Muscle of leg (tissue), 16 donors: ENCODE measurements at places on chromosomes 6 and 20.

GRCh38 chr6:88761237-88762031, 202.0 kb downstream of the RNGTT start:
- no peak overlapping the region for H3K4me3 ChIP-seq
- H3K36me3 ChIP-seq = no peaks in the 10 kb centered on the region
- no peak overlapping the region for H3K27ac ChIP-seq
- DNase-seq = no peak
- H3K27me3 ChIP-seq = no peaks in the 10 kb centered on the region
- no peaks in the 10 kb centered on the region for H3K4me1 ChIP-seq

GRCh38 chr6:145267076-145267867, 468.0 kb downstream of the EPM2A start:
- no peak overlapping the region for H3K4me3 ChIP-seq
- DNase-seq = no peak
- H3K27me3 ChIP-seq = no peaks in the 10 kb centered on the region
- H3K27ac ChIP-seq = no peak overlapping the region
- no peaks in the 10 kb centered on the region for H3K4me1 ChIP-seq

DNA sequence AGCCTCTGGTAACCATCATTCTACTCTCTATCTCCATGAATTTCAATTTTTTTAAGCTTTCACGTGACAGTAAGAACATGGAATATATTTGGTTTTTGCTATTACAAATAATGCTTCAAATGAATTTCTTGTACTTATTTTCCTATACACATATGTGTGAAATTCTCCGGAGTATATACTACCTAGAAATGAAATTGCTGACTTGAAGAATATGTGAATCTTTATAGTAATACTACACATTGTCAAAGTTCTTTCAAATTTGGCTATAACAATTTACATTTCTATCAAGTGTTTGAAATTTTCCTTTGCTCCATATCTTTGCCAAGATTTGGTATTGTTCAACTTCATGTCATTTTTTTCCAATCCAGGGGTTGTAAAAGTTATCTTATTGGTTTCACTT, 11.6 kb upstream of the VGLL2 start:
- no peak overlapping the region for H3K27ac ChIP-seq
- H3K4me1 ChIP-seq = no peaks in the 10 kb centered on the region
- no peak for DNase-seq
- no peaks in the 10 kb centered on the region for H3K27me3 ChIP-seq
- no peak overlapping the region for H3K4me3 ChIP-seq

- no peak overlapping the region for H3K4me3 ChIP-seq
- DNase-seq = peak; percentile 70
- no peaks in the 10 kb centered on the region for H3K36me3 ChIP-seq
- peaks cover 5% of the 10 kb centered on the region for H3K27me3 ChIP-seq
Measured at GRCh38 chr6:33589392-33589730, 9.3 kb upstream of the BAK1 start.

DNA sequence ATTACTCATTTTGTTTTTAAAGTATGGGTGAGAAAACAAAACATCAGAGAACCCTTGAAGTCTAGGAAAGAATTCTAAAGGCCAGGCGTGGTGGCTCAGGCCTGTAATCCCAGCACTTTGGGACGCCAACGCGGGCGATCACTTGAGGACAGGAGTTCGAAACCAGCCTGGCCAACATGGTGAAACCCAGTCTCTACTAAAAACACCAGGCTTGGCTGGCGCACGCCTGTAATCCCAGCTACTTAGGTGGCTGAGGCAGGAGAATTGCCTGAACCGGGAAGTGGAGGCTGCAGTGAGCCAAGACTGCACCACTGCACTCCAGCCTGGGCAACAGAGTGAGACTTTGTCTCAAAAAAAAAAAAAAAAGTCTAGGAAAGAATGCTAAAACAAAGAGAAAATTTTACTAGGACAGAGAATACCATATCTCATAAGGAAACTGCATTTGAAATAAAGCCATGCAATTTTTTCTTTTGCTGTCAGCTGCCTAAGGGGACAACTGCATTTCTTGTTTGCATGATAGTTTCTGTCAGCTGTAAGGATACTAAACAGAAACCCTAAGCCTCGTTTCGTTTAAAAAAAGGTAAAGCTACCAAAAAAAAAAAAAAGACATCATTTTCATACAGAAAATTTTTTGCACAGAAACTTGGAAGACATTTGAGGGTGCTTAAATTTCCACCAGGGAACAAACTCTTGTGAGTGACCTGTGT, 32.1 kb downstream of the SMLR1 start:
- no peak overlapping the region for H3K4me3 ChIP-seq
- H3K36me3 ChIP-seq = peaks cover 36% of the 10 kb centered on the region
- H3K4me1 ChIP-seq = no peaks in the 10 kb centered on the region
- no peak overlapping the region for H3K27ac ChIP-seq
- DNase-seq = no peak
- no peaks in the 10 kb centered on the region for H3K27me3 ChIP-seq

GRCh38 chr6:484086-484745, 92.7 kb downstream of the IRF4 start:
- DNase-seq = no peak
- no peaks in the 10 kb centered on the region for H3K4me1 ChIP-seq
- no peak overlapping the region for H3K27ac ChIP-seq
- H3K4me3 ChIP-seq = no peak overlapping the region
- H3K36me3 ChIP-seq = peaks cover 12% of the 10 kb centered on the region

DNA sequence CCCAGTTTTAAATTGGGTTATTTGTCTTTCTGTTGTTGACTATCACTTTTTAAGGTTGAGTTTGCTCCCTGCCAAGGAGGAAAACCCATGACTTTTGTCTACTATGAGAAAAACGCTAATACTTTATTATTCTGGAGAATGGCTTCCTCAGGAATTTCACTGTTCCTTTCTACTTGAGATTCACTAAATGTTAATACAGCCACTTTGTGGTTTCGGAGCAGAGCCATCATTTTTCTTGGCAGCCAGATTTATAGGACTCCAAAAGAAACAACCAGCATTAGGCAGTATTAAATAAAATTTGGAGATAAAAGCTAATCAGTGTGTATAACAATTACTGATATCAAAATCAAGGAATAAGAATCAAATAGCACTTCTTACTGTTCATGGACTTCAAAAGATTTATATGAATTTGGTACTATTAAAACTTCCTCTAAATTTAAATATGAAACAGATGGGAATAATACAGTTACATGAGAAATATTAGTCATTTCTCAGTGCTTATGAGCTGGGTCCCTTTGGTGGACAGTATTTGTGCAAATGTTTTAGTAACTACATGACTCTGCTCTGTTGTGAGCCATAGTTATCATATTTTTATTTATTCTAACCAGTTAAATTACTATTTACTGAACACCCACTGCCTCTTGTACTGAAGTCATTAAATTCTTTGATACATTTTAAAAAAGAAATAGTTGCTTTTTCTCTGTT, 64.1 kb upstream of the FBXO30 start:
- H3K27ac ChIP-seq = no peak overlapping the region
- H3K36me3 ChIP-seq = peaks cover 6% of the 10 kb centered on the region
- H3K27me3 ChIP-seq = no peaks in the 10 kb centered on the region
- peak; percentile 61 for DNase-seq
- peaks cover 2% of the 10 kb centered on the region for H3K4me1 ChIP-seq

DNA sequence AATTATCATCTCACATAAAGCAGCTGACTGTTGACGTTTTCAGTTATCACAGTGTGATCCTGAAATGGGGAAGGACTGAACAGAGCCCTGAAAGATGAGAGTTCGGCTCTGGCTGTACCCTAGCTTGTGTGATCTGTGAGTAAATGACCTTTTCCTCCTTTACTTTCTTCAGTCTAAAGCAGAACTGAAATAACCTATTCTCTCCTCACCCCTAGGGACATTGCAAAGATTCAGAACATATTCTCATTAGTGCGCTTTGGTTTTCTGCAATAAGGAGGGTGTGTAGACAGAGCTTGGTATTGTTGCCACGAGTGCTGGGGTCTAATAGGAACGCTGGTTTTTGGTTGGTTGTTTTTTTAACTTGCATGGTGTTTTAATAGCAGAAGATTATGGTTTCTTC, 16.7 kb downstream of the FARS2 start:
- no peak overlapping the region for H3K4me3 ChIP-seq
- no peaks in the 10 kb centered on the region for H3K27me3 ChIP-seq
- H3K36me3 ChIP-seq = no peaks in the 10 kb centered on the region
- no peak overlapping the region for H3K27ac ChIP-seq

DNA sequence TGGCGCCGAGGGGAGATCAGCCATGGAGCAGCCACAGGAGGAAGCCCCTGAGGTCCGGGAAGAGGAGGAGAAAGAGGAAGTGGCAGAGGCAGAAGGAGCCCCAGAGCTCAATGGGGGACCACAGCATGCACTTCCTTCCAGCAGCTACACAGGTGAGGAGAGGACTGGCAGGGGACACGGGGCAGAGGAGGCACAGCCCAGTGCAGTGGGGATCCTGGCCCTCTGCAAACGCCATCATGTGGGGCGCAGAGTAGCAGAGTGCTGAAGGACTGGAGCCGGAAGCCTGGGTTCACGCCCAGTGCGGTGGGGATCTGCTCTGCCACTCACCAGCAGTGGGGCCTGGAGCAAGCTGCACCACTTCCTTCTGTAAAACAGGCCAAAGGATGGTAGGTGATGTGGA, 41.1 kb upstream of the FANCE start:
- H3K4me1 ChIP-seq = peaks cover 14% of the 10 kb centered on the region
- no peak for DNase-seq
- no peak overlapping the region for H3K27ac ChIP-seq
- no peak overlapping the region for H3K4me3 ChIP-seq
- H3K27me3 ChIP-seq = no peaks in the 10 kb centered on the region

DNA sequence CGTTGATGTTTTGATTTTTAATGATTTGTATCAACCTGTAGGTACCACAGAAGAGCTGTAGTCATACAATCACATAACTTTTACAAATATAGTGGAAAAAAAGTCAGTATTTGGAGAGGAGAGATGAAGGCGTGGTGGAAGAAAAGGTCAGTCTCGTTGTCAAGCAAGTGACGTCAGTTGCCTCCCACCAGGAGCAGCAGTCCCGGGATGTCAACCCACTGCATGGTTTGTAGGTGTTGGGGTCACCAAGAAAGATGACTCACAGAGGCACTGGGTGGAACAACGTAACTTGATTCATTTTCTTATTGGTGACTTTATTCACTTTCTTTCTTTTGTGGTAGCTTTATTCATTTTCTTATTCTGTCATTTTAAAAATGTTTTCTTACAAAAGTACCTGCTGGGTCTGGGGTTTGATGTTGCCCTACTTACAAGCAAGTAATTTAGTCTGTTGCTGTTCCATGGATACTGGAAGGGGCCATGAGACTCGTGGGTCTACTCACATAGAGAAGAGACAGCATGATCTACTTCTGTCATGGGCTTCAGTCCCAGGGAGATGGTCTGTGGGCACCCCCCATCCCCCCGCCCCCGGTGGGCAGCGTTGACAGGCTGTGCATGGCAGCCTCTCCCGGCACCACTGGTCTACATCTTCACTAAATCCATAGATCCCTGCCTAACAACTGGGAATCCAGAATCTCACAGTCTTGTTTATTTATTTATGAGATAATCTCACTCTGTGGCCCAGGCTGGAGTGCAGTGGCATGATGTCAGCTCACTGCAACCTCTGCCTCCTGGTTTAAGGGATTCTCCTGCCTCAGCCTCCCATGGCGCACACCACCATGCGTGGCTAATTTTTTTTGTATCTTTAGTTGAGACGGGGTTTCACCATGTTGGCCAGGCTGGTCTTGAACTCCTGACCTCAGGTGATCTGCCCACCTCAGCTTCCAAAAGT, 36.4 kb upstream of the SYNJ2 start:
- H3K36me3 ChIP-seq = peaks cover 45% of the 10 kb centered on the region
- no peak for DNase-seq
- H3K27me3 ChIP-seq = no peaks in the 10 kb centered on the region
- no peaks in the 10 kb centered on the region for H3K4me1 ChIP-seq
- no peak overlapping the region for H3K4me3 ChIP-seq

- DNase-seq = no peak
- no peak overlapping the region for H3K27ac ChIP-seq
- H3K4me3 ChIP-seq = no peak overlapping the region
- H3K36me3 ChIP-seq = no peaks in the 10 kb centered on the region
Measured at GRCh38 chr6:23277521-23278179, 708.3 kb downstream of the HDGFL1 start.

- H3K4me3 ChIP-seq = no peak overlapping the region
- no peak overlapping the region for H3K27ac ChIP-seq
- H3K4me1 ChIP-seq = no peaks in the 10 kb centered on the region
- H3K27me3 ChIP-seq = no peaks in the 10 kb centered on the region
- no peaks in the 10 kb centered on the region for H3K36me3 ChIP-seq
Measured at GRCh38 chr6:123632641-123633040, 4.1 kb downstream of the TRDN start.

DNA sequence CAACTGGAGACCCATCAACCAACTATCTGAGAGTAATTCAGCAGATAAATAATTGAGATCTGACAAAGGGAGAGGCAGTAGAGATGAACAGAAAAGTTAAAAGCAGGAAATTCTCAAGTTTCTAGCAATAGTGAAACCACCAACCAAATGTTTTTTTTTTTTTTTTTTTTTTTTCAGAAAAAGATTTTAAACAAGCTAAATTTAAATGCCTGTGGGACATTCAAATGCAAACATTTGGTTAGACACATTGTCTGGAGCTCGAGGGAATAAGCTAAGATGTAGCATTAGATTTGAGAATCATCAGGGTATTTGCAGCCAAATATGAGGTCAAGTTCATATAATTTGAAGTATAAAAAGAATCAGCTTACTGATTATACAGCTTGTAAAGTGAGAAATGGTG, 16.4 kb downstream of the RANBP9 start:
- H3K27me3 ChIP-seq = no peaks in the 10 kb centered on the region
- DNase-seq = peak; percentile 15
- no peaks in the 10 kb centered on the region for H3K4me1 ChIP-seq

DNA sequence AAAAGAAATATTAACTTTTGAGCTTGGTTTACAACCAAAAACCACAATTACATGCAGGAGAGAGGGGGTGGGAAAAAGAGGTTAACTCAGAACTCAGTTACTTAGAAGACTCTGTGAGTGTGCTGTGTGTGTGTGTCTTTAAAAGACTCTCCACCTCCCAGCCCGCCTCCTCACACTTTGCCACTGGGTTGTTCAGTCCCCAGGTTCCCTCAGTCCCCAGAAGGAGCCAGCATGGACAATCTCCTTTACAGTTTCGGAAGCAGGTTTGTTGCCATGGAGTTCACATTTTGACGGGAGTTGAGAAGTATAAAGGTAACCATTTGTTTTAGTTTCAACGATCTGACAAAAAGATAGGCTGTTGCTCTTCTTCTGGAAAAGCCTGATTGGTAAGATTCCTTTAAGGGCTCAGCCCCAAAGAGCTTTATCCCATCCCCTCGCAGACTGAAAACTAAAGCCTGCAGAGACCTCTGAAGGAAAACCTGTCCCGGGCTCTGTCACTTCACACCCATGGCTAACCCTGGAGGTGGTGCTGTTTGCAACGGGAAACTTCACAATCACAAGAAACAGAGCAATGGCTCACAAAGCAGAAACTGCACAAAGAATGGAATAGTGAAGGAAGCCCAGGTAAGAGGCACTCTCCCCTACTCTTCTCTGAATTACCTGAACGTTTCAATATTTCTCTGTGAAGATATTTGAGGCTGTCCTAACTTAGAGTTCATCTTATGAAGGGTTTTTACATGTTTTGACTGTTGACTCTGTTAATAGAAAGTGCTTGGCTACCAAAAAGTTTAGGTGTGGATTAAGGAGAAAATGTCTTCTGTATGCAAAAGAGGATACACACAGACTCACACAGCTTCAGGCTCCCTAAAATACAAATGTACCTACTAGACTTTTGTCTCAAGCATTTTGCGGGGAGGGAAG, at the start of gene SPTLC3:
TSS of gene SPTLC3 (plus strand) at position 212 of the 921 bp plus-strand sequence. CDS start at position 508, 296 bp downstream.
- no peaks in the 10 kb centered on the region for H3K27me3 ChIP-seq
- H3K4me1 ChIP-seq = peaks cover 5% of the 10 kb centered on the region
- H3K27ac ChIP-seq = peak within 1 kb of the TSS; percentile 81
- no peaks in the 10 kb centered on the region for H3K36me3 ChIP-seq

- no peaks in the 10 kb centered on the region for H3K36me3 ChIP-seq
- no peak overlapping the region for H3K4me3 ChIP-seq
- no peak overlapping the region for H3K27ac ChIP-seq
Measured at GRCh38 chr6:79117752-79118151, 39.7 kb upstream of the PHIP start.
